ENCODE measurements at places on chromosomes 5 and 9.

- no peak for DNase-seq
Measured at GRCh38 chr5:141717043-141717442, 35.0 kb upstream of the ARAP3 start.

GRCh38 chr5:61280761-61281427 lies 51.2 kb upstream of the ZSWIM6 start:
- no peak for DNase-seq

GRCh38 chr9:86822006-86822801 lies 125.1 kb downstream of the GAS1 start:
- no peak for DNase-seq

- DNase-seq = no peak
Measured at GRCh38 chr5:68409259-68409658, 193.7 kb downstream of the PIK3R1 start.

DNA sequence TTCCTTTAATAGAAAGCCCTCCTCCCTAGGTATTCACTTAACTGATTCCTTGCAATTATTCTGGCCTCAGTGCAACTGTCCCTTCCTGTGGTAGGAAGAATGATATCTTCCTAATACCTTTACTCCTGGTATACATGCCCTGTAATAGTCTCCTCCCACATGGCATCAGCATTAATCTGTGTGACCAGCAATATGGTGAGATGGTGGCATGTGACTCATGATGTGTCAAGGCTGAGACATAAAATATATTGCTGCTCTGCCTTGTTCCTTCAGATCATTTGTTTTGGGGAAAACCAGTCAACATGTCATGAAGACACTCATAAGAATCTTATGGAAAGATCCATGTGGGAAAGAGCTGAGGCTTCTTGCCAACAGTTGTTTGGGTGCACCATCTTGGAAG lies 149.1 kb upstream of the TRPM3 start:
- DNase-seq = no peak

Data from activated effector memory CD4-positive, alpha-beta T cell treated with Interleukin-2 at 50 U/mL for 16 hours (primary cell).